Amygdala (tissue), 56 donors: ENCODE measurements at places on chromosomes 6 and 20.
A peak's percentile ranks its signal among the peaks of the same experiment; 100 is the strongest.

DNA sequence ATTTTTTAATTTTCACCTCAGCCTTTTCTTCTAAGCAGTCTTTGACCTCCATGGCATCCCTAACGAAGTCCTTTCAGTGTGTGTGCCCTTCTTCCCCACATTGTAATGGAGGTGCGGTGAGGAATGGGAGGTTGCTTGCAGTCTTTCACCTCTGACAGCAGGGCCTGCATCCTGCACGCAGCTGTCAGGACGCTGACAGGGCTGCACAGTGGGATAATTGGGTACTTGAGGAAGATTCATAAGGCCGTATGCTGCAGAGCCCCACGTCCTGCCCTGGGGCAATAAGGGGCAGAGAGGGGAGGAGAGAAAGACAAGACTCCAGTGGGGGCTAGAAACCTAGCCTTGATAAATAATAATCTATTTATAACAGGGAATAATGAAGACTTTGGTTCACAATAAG is 184.7 kb downstream of the SAMD5 start:
- no peak for DNase-seq

GRCh38 chr6:12516070-12516469 is 200.5 kb upstream of the PHACTR1 start:
- no peak for DNase-seq

DNA sequence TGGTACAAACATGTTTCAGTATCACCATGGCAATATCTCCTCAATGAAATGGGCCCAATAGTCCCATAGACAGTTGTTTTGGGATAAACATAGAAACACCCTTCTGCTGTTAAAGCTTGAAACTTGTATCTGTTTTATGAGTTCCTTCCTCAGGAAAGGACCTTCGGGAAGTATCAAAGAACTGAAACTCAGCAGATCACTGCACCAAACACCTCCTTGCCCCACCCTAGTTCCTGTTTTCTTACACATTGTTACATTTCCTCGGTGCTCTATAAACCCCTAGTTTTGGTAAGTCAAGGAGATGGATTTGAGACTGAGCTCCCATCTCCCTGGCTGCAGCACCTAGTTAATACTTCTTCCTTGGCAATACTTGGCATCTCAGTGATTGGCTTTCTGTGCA is 73.8 kb upstream of the ECI2 start:
- no peak for DNase-seq

- no peak for DNase-seq
These were observed 131.0 kb upstream of the BMP2 start for GRCh38 chr20:6636209-6637159.

- no peak for DNase-seq
These were observed 12.4 kb downstream of the SCML4 start for GRCh38 chr6:107811591-107812218.

GRCh38 chr20:38997622-38998021 is 35.5 kb downstream of the DHX35 start:
- DNase-seq: no peak

- no peak for DNase-seq
These were observed 29.7 kb downstream of the PDRG1 start for GRCh38 chr20:31922181-31922580.

- DNase-seq: no peak
These were observed 16.1 kb upstream of the SLC17A3 start for GRCh38 chr6:25889877-25890853.

DNA sequence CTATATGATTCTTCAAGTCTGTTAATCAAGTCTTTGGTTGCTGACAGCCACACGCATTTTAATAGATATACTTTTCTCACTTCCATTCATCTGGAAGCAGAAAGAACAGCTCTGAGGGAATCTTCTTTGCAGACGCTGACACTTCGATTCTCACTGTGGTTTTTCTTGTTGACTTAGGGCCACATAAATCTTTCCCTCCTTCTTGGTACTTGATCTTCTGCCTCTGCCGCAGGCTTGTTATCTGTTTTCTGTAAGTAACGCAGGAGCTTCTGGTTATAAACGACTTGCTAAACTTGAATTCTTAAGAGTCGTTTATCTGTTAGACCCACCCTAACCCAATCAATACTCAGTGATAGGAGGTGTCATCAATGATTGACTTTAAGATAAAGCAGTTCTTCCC is 268.8 kb upstream of the SULF2 start:
- no peak for DNase-seq

GRCh38 chr6:167311286-167311685 is 13.6 kb upstream of the TTLL2 start:
- peak; percentile 4 for DNase-seq

DNA sequence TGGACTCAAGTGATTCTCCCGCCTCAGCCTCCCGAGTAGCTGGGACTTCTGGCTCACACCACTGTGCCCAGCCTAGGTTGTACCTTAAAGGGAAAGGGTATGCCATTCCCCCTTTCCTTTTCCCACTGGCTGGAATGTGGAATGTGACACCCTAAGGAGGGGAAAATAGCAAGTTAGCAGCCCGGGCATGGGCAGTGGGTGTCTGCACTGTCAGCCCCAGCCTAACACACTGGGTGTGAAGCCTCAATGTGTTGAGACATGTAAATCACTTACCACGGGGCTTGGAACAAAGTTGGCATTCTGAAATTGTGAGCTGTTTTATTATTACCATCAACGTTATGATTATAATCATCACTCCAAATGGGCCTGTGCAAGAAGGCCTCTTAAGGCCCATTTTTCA is 80.8 kb upstream of the PTPN1 start:
- DNase-seq: no peak

- DNase-seq: no peak
These were observed 74.5 kb upstream of the ZNF184 start for GRCh38 chr6:27547157-27548075.

- no peak for DNase-seq
These were observed 138.9 kb downstream of the PDE7B start for GRCh38 chr6:135990439-135990838.

DNA sequence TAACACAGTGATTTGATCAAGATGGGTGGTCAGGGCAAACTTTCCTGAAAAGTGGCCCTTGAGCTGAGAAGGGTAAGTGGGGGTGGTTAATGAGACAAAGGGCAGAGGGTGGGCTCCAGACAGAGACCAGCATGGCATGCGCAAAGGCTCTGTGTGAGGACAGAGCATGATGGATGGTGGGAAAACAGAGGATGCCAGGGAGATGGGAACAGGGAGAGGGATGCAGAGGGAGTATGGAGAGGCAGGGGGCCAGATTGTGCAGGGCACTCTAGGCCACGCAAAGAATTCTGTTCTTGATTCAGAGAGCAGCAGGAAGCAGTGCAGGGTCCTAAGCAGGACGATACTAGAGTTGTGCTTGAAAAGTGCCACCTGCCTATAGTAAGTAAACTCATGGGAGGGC is 394.4 kb downstream of the BTBD9 start:
- no peak for DNase-seq

GRCh38 chr6:27531772-27532459 is 59.0 kb upstream of the ZNF184 start:
- DNase-seq: no peak
